SIG-M5 (cell line): ENCODE measurements at places on chromosomes 13 and 19.
A peak's percentile ranks its signal among the peaks of the same experiment; 100 is the strongest.

DNA sequence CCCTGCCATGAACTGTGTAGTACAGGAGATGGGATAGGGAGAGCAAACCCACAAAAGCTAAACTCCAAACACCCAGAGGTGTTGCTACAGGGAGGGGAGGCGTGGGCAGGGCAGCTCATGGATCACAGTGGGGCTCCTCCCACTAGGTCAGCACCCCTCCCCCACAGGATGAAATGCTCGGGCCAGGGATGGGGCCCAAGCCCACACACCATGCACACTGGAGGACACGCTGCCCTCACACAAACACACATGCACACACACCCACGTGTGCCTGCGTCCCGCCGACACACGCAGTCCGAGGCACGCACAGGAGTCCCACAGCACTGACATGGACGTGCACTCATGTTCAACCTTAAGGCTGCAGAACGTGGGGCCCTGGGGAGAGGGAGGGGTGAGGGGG lies 6.0 kb upstream of the CCNP start:
- no peak for DNase-seq

- DNase-seq: no peak
Observed at GRCh38 chr19:16825312-16826052, 3.7 kb upstream of the SIN3B start.

- DNase-seq: no peak
Observed at GRCh38 chr13:107819071-107819470, 396.3 kb downstream of the LIG4 start.

GRCh38 chr19:42068756-42069571 lies 1.0 kb downstream of the GRIK5 start:
- no peak for DNase-seq

GRCh38 chr13:106151056-106151699 lies 384.3 kb downstream of the EFNB2 start:
- no peak for DNase-seq

- DNase-seq: no peak
Observed at GRCh38 chr19:7733376-7733775, 1.5 kb upstream of the CLEC4G start.

DNA sequence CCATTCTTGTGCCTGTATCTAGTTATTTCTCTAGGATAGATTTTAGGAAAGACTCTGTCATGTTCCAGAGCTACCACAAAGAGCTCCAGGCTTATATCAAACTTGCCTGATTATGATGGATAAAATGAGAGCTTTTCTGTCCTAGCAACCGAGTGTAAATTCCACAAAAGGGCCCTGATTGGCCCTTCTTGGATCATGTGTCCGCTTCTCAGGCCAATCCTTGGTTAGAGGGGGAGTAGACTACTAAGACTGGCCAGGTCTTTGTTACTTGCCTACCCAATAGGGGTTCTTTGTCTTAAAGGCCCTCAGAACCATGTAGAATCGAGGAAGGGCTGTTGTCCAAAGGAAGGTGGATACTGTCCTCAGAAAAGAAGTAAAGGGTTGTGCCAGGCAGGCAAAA lies 2.4 kb downstream of the DHX34 start:
- no peak for DNase-seq

DNA sequence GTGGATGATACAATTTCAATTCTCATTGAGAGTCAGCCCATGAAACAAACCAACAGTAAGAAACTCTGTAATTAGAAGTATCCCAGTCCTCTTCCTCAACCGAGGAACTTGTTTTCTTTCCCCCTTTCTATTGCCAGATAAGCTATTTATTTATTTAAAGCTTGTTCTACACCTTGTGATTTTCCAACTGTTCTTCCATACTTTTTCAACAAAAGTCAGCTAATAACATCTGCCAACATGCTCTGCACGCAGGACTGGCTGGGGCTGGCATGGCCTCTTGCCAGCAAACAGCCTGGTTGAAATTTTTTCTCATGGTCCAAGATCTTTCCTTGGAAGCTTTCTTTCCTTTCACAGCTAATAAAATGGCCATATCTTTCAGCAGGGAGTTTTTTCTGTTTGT lies 2.9 kb upstream of the IRS2 start:
- no peak for DNase-seq

GRCh38 chr19:32404933-32405430 lies 588 bp upstream of the DPY19L3 start:
- DNase-seq: no peak

- peak; percentile 7 for DNase-seq
Observed at GRCh38 chr19:43555185-43555770, 20.0 kb downstream of the XRCC1 start.

DNA sequence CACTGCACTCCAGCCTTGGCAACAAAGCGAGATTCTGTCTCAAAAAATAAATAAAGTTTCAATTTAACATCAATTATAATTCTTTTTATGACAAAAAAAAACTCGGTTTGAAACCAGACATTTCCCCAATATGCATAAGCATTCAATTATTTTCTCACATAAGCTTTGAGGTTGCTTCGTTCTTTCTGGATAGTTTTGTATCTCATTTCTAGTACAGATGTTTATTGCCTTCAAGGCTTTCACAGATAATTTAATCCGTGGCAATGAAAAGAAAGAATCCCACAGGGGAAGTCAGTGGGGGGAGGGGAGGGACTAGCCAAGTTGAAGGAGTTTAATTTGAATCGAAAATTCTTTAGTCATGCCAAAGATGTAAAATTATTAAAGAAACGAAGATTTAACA lies 29.6 kb upstream of the TSC22D1 start:
- DNase-seq: no peak

DNA sequence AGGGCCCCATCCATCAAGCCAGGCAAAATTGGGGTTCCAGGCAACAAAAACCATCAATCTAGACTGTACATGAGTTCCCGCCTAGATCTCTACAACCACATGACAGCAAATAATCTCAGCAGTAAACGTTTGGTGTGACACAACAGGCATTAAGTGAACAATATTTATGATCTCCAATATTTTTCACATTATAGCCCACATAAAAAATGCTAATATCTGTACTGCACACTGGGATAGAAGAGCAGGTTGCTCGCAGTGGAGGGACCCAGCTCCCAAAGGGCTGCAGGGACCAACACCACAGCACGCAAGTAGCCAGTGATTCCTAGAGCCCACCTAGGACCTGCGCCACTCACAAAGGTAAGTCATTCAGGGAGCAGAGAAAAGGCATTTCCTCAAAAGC lies 25.9 kb downstream of the LATS2 start:
- DNase-seq: no peak

- DNase-seq: no peak
Observed at GRCh38 chr13:112105892-112106291, 38.9 kb downstream of the SOX1 start.

GRCh38 chr13:72199640-72200039 lies 332.6 kb upstream of the DACH1 start:
- no peak for DNase-seq

- no peak for DNase-seq
Observed at GRCh38 chr13:109631069-109631468, 155.3 kb downstream of the IRS2 start.

DNA sequence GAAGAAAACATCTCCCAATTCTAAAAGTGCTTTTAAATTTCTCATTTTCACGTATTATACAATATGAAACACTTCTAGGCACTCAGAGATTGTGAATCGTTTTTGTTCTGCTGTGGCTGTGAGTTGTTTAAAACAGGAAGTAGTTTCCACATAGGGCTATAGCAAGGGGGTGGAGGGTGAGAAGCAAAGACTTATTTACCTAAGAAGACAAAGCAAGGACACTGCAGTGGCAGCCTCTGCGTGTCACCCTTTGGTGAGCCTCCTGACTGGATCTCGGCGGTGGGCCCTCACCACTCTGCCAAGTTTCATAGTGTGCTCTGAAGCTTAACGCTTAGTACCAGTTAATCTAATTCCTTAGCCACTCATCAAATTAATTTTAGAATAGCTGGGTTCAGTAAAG lies 56.8 kb downstream of the TNFSF13B start:
- peak; percentile 57 for DNase-seq

DNA sequence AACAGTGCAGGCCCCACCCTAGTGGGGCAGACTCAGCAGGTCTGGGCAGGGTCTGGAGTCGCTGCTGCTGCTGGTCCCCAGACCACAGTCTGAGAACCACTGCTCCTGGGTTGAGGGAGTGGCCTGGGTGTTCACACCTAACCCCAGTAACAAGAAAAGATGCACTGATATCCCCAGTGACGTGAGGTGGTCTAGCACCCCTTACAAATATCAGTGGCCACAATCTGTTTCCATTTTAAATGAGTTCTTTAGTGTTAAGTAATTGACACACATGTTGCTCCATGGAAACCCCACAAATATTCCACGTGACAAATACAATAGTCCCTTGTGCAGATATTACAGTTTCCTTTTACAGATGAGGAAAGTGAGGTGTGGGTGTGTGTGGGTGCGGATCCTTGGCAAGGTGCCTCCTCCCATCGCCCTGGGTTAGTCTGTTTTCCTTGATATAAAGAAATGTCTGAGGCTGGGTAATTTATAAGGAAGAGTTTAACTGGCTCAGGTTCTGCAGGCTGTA lies 96.3 kb upstream of the GPR183 start:
- DNase-seq: no peak

GRCh38 chr19:43331435-43332010 lies 22.0 kb upstream of the CD177 start:
- no peak for DNase-seq

DNA sequence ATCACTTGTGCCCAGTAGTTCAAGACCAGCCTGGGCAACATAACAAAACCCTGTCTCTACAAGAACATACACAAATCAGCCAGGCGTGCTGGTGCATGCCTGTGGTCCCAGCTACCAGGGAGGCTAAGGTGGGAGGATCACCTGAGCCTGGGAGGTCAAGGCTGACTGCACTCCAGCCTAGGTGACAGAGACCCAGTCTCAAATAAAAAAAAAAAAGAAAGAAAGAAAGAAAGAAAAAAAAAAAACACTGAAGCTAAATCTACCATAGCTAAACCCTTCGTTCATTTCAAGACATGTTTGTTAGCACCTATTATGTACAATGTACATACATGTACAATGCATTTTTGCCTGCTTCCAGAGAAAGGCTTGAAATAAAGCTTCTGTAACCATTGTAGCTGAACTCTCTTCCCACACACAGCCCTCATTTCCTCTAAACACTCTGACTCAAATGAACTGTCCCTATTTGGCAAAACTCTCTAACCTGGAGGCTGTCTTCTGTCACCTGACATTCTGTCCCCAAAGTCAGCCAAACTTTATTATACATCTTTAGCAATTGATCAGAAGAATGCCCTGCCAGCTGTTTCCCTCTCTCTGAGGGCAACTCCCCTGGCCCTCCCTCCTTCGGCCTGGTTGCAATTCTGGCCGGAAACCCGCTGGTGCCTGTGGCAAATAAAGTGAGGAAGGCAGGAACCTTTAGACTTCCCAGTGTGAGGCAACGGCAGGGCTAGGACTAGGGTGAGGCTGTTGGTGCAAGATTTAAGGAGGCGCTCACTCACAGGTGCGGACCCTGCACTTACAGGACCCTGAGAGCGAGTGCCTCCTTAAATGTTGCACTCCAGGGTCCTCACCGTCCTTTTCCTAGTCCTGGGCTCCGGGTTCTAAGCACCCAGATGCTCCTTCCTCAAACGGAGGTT lies 1.8 kb downstream of the ETHE1 start:
- DNase-seq: peak; percentile 31
